Astrocyte of the cerebellum (primary cell): ENCODE measurements at places on chromosomes 13 and 19.
A peak's percentile ranks its signal among the peaks of the same experiment; 100 is the strongest.

DNA sequence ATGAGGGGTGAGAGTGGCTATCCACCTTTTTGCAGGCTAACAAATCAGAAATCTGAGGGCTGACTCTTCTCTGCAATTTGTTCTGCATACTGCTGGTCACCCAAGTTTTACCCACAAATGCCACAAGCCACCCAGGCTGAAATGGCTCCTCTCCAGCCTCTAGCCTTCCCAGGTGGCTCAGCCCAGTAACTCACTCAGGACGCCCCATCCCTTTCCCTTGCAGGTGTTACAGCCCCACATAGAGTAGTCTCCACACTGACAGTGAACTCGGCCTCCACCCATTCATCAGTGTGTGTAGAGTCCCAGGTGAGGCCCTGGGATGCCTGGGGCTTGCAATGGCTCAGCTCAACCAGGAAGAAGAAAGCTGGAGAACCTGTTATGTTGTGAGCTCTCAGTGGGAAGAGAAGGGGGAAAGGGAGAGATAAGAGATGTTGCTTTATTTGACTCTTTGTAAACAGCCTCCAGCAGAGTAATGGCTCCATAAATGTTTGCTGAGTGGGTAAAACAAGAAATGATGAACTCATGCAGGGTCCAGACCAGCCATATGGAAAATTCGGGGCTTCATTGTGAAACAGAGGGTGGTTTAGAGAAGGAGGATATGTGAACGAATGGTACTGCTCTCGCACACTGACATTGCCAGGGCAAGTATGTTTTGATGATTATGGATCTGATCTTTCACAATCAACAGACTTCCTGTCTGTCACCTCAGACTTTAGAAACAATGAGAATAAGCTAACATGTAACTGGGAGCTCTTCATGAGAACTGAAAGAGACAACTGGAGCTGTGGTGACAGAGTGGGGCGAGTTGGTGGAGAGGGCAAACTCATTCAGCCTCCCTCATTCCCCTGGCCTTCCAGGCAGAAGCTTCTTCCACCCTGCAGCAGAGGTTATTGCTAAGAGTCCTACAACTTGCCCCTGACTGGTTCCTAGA is 74.2 kb upstream of the RFC3 start:
- no peak for DNase-seq

DNA sequence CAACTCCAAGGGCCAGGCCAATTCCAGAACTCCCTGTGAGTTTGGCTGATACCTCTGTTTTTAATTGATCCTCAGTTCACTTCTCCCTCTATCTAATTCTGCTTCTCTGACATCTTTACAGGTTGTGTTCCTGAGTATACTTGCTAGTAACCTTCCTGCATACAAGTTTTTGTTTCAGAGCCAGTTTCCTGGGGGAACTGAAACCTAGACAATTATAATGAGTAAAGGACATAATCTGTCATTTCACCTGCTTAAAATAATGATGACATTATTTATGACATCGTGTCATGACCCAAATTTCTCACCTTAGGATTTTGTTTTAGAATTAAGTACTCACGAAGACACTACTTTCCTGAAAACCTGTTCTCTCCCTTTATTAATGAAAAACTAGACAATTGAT is 12.5 kb upstream of the MYCBP2 start:
- DNase-seq: no peak

DNA sequence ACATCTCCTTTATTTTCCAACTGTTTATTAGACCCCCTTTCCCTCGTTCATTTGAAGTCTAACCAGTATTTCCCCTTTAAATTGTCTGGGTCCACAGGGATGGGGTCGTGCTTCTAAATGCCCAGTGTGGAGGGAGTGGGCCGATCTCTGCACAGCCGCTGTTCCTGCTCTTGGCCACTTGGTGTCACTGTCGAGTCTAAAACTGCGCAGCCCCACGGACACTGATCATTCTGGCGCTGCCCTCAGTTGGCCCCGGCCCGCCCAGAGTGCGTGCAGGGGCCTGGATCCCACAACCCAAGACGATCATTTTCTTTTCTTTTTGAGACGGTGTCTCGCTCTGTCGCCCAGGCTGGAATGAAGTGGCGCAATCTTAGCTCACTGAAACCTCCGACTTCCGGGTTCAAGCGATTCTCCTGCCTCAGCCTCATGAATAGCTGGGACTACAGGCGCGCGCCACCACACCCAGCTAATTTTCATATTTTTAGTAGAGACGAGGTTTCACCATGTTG is 12.0 kb downstream of the WDR88 start:
- DNase-seq: peak; percentile 8

DNA sequence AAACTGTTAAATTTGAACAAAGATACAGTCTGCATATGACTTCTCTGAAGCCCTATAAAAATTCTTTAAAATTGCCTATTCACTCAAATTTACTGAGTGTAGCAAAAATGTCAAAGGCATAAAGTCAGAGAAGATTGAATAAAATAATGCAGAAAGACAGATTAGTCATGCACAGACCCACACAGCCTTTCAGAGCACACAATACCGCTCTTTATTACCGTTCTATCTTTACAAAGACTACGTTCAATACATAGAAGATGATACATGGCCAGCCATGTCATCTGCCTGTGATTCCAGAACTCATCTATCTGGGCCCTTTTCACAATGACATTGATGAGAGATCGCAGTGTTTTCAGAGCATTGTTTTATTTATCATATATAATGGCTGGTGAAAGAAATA is 107.2 kb downstream of the URI1 start:
- DNase-seq: no peak

- DNase-seq: no peak
Observed at GRCh38 chr13:88840085-88840484, 1168.9 kb downstream of the SLITRK5 start.

- no peak for DNase-seq
Observed at GRCh38 chr19:23318143-23318542, 67.9 kb upstream of the ZNF724 start.

DNA sequence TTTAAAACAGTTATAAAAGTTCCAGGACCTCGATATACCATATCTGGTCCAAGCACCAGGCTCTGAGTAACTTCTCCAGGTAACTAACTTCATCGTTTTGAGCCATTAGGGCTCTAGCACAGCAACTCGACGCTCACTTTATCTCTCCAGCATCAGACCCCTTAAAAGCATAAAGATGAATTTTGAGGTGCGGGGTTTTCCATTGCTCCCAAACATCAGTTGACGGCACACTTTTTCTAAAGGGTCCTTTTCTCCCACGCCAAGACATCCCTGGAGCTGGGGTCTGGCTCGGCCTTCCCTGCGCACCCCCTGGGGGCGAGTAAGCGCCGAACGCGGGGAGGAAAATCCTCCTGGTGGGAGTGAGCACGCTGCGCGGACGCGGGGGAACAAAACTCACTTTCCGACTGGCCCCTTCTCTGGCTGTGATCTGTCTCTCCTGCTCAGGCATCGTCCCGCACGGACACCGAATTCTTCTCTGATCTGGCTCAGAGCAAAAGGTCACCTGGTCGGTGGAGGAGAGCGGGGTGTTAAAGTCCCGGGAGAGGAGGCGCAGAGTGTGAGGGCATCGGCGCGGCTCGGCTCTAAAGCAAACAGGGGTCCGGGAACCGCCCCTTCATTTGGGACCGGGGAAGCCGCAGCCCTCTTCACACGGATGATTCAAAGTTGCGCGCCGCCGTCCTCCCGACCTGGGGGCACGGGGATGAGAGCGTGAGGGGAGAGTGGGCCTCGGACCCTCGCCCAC is at the start of gene ATP7B:
ATP7B (minus strand) TSS at position 561 of the 742 bp plus-strand sequence; CDS start at position 448, 113 bp downstream.
- no peak for DNase-seq

GRCh38 chr13:26957182-26957581 is 196.6 kb upstream of the GPR12 start:
- no peak for DNase-seq

- no peak for DNase-seq
Observed at GRCh38 chr13:31119526-31119925, 42.2 kb downstream of the HSPH1 start.

DNA sequence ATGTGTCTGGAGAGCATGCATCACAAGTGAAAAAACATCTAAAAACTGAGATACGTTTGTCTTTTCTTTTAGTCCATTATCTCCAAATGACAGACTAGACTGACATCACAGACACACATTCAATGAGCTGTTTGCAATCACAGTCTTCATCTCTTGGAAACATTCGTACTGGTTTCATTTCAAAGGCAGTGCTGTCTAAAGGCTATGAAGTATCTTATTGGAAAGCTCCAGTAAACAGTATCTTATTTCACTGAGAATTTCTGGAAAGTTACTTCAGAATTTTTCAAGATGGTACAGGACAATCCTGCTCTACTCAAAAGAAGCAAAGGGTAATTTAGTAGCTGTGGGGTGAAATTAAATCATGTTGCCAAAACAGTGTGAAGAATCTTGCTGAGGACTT is 53.5 kb upstream of the TNFRSF19 start:
- DNase-seq: no peak

GRCh38 chr13:113098162-113098732 is 7.3 kb upstream of the F7 start:
- no peak for DNase-seq

GRCh38 chr13:108037348-108037747 is 178.0 kb downstream of the LIG4 start:
- DNase-seq: no peak

GRCh38 chr19:46926170-46927071 is 65.6 kb downstream of the ARHGAP35 start:
- no peak for DNase-seq

- DNase-seq: no peak
Observed at GRCh38 chr19:35556025-35556590, 7.3 kb downstream of the ATP4A start.

GRCh38 chr19:2532252-2533071 is 56.5 kb downstream of the GADD45B start:
- no peak for DNase-seq

DNA sequence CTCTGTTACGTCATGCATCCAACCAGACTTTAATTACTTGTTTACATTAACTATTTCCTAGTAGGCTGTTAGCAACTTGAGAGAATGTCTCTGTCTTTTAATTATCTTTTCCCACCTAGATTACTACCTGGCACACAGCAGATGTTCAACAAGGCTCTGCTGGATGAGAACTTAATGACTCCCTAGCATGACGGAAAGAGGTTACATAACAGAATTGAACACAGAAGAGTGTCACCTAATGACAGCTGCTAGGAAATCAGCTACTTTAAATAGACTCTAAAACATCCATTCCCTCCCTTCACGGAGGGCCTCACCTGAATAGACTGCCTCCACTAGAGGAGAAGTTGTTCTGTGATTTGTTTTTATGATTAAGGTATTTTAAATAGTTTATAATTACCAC is 110.8 kb downstream of the TEX29 start:
- DNase-seq: no peak

DNA sequence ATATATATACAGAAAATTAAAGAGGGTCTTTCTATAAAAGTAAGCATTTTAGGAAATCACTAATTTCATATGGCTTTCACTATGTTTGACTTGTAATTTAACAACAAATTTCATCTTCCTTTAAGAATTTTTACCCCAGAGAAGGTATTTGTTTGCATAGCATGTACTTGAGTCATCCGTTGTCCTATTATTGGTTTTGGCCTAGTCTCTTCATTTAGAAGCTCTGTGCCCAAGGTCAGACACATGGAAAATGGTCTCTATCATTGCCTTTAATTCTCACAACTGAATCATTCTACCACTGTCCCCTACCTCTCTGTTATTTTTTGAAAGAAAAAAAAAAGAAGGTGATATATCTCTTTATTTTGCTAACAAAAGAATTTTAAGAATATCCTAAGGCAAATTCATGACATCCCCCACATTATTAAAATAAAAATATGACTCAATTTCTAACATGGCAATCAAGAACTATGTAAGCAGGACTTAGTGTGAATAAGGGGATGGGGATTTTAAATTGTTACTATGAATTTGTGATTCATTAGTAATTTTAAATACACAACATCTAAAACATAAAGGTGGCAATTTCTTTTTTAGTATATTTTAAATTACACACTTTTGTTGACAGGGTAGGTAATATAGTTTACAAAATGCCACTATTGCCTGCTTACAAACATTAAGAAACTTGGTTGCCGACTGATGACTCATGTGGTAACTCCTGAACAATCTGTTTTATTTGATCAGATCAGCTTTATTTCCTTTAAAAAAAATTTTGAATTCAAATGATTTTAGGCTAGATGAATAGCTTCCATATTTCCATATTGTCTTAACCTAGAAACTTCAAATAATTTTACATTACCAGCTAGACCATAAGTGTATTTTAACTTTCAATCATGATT is 13.9 kb downstream of the SLITRK5 start:
- peak; percentile 31 for DNase-seq

DNA sequence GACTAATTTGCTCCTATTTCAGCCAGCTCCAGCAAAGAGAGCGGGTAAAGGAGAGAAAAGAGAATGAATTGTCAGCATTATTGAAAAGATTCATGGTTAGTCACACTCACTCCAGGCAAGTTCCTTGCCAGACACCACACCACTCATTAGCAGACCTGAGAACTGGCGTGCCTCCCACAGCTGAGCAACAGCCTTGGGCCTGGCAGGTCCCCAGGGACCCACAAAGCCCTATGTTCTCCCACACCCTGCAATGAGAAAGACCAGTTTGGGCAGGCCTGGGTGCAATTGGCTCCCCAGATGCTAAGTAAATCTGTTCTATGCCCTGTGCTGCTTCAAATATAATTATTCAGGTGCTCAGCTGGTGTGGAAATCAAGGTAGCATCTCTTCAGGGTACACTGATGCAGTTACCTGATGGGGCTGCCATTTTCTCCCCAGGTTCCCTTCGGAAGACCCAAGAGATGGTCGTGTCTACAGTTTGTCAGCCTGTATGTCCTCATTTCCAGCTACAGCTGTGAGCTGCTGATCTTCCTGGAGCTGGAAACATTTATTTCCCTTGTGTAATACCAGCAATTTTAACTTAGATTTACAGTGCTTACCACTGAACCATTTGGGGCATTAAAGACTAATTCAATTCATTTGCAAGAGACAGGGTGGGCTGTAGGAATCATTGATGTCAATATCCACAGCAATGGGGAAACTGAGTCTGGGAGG is 405.0 kb downstream of the COG6 start:
- DNase-seq: peak; percentile 88

- DNase-seq: no peak
Observed at GRCh38 chr13:50379584-50379983, 364.3 kb downstream of the KCNRG start.

GRCh38 chr13:35349673-35350278 is 126.7 kb downstream of the MAB21L1 start:
- no peak for DNase-seq

- no peak for DNase-seq
Observed at GRCh38 chr13:40697711-40698110, 31.3 kb upstream of the FOXO1 start.

DNA sequence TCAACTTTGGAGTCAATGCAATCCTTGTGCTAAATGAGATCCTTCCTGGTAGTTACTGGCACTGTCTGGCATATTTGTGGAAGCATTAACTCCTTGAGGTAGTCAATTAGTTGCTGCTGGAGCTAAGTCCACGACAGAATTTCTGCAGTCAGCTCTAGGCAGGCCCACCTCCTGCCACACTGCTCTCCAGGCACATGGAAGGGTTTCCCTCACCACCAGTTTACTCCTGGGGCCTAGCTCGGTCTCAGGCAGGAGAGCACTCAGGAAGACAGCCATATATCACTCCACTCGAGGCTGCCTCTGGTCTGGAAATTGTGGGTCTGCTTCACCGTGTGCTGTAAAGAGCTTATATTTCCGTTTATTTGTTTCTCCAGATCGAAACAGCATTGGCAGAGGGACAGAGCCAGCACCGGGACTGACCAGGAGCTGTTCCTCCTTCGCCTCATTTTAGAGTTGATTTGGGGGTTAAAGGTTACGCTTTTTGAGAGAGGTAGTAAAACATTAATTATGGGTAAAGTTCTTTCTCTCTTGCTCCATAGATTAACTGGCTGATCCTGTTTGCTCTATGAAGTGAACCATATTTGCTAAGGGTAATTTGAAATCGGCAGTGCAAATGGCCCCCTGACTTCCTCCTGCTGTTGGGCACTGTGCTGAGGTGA is 20.6 kb upstream of the GTF3A start:
- no peak for DNase-seq

- no peak for DNase-seq
Observed at GRCh38 chr19:48551437-48552302, at the start of gene SULT2B1. SULT2B1 (plus strand) TSS chr19:48552172; CDS start chr19:48552253, 81 bp downstream.
